Mucosa of descending colon (tissue), 3 donors: ENCODE measurements at places on chromosomes 11 and 22. TPM values are rescaled to one million over a fixed set of nuclear protein-coding genes. Genes with fewer than 3 reads are reported as not detected.

DNA sequence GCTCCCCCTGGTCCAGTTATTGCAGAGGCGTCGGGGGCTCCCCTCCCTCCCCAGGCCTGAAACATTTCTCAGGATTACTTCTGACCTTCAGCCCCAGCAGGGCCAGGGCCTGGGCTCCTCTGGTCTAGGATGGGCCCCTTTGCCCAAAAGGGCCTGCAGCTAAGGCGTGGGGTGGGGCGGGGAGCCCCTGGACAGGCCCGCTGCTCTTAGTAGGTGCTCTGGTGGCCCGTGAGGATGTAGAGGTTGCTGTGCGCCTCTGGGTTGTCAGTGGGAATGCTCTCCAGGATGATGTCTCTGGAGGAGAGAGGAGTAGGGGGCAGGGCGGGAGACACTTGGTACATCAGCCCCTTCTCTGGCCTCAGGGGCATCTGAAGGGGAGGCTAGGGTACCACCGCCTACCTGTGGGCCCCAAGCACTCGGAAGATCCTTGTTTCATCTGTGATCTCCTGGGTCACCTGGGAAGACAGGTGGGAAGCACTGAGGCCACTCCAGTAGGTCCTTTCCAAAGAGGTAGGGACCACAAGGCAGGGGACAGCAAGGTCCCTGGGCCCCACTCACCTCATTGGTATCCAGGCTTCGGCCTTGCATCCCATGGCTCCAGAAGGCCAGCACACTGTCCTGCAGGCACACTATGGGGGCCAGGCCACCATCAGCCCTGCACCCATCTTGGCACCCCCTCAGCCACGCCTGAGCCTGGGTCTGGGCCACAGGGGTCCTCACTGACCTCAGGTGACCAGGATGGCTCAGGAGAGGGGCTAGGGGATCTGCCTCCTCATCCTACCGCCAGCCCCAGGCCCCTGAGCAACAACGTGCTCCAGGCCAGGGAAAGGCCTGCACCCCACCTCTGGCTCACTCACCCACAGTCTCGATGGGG lies 11.2 kb upstream of the SF1 start:
- no peak for DNase-seq

DNA sequence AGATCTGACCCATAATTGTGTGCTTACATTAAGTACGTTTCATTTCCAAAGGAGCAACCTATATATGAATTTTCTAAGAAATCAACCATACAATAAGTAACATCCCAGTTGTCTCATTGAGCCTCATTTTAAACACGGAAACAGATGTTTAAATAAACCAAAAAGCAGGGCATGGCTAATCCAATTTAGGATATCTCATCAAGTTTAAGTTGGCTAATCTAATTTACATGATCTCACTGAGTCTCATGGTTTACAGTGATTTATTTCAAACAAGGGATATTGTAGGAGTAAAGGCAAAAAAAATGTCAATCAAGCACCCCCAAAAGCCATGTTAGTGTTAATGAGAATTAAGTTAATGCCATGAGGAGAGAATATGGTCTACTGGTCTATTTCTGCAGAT lies 499.8 kb upstream of the CCDC90B start:
- DNase-seq: no peak

DNA sequence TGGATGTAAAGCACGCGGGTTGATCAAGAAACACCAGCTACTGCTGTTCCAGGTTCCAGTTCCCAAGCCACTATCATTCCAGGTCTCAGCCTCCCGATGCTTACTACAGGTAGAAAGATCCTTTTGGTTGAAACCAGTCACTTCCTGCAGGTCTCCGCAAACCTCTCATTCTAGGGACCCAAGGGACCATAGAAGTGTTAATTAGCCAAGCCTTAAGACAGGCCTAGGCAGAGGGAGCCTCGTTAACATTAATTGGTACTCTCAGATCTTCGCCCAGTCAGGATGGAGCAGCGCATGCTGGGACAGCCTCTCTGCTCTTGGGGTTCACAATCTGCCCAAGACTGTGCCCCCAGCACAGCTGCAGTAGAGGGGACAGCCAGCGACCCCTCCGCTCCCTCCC lies 11.2 kb upstream of the OAF start:
- no peak for DNase-seq

GRCh38 chr11:99814738-99815137 lies 794.0 kb downstream of the CNTN5 start:
- no peak for DNase-seq

ADAMTS15 gene
- total RNA-seq: 1.8 TPM

POU2AF1 gene
- total RNA-seq: 2.8 TPM

- no peak for DNase-seq
Measured at GRCh38 chr11:19844806-19845205, 132.2 kb downstream of the NAV2 start.

DNA sequence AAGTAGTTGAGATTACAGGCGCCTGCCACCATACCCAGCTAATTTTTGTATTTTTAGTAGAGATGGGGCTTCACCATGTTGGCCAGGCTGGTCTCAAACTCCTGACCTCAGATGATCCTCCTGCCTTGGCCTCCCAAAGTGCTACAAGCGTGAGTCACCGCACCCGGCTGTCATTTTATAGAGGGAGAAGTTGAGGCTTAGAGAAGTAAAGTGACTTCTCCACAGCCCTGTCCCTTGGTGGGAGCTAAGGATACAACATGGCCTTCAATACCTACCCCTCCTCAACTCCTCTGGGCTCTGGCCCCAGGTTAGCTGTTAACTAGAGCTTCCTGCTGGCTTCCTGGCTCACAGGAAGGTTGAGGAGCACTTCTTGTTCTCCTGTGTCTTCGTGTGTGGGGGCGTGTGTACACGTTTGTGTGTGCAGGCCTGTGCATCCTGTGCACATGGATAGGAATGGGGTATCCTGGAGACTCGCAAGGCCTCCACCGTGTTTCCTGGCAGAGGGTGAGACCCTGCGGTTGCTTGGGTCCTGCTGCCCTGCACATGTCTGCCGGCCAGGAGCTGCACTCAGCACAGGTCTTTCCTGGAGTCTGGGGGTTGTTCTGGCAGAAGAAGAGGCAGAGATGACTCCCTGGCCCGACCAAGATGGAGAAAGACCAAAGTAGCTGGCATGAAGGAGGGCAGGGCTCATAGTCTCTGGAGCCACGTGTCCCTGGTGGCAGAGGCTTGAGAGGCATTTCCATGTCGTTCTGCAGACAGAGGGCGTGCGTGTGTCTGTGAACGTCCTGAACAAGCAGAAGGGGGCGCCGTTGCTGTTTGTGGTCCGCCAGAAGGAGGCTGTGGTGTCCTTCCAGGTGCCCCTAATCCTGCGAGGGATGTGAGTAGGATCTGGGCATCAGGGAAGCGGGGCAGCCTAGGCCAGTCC lies 2.4 kb downstream of the SIDT2 start:
- peak; percentile 84 for DNase-seq

DNA sequence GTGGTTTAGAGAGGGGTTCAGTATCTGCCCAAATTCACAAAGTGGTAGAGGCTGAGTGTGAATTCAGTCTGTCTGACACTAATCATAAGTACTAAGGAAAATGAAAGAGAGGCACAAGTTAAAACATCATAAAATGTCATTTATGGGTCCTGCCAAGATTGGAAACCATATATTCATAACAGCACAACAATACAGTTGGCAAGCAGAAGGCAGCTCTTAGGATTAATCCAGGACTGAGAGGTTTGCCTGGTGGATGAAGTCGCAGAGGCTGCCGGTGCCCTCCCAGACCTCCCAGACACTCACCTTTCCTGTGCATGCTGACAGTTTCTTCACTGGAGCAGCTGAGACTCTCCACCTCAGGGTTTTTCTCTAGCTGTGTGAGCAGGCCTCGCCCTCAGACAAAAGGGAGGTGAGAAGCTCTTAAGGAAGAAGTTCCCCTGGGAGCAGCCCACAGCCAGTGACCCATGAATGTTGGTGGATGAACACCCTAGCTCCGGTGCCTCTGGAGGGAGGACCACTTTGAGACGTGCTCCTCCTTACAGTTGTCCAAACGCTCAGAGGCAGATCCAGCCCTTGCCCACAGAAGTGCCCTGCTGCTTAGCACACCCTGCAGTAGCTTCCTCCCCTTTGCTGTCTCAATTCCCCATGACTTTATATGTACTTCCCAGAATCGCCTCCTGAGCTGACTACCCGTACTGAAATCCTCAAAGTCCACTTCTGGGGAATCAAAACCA lies 43.7 kb downstream of the MAML2 start:
- peak; percentile 52 for DNase-seq

DNA sequence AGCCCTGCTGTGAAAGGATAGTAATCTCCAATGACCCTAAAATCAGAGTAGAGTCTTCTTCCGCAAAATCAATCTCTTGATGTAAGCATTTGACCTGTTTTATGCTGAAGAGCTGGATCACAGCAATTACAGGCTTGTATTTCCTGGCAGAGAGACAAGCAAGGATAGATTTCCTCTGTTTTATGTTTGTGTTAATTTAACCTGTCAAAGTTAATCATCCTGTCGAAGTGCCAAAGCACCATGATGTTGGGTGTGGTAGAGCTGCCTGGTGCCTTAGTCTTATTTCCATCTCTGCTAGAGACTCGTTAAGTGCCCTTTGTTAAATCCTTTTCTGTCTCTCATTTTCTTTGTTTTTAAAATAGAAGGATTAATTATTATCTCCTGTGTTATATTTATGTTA lies 248.1 kb downstream of the CNTN5 start:
- DNase-seq: peak; percentile 1

GRCh38 chr11:128689591-128689947 lies 4.3 kb upstream of the FLI1 start:
- DNase-seq: no peak

DNA sequence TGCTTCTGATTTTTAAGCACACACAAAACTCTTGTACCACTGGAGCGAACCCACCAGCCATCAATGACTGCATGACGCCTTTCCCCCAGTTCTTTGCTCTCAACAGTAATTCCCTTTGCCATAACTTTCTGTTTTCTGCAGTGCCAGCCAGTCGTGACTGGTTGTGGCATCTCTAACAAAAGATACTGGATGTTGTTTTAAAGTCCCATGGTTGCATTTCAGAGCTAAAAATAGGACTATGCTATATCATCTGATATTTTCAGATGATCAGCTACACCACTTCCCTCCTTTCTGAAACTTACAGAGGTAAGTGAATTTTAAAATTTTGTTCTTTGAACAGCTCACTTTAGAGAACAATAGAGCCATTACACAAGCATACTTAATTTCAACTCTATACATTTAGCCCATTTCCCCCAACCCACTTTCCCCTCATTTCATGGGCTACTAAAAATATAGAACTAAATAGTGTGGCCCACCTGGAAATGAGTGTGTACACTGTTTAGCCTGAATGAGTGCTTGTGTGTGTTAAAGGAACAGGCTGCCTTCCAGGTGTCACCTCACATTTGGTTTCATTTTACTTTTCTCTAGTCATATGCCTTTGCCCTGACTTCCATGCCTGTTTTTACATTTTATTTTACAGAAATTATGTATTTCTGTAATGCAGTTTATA lies 136.9 kb upstream of the ZC3H12C start:
- DNase-seq: no peak

- no peak for DNase-seq
Measured at GRCh38 chr11:37804666-37805065, 1206.6 kb upstream of the RAG2 start.

SERPIND1 gene
- total RNA-seq: not detected

HBG1 gene
- total RNA-seq: not detected

GRCh38 chr22:36351921-36352802 lies 35.6 kb downstream of the MYH9 start:
- no peak for DNase-seq

DDX25 gene
- total RNA-seq: not detected

DNA sequence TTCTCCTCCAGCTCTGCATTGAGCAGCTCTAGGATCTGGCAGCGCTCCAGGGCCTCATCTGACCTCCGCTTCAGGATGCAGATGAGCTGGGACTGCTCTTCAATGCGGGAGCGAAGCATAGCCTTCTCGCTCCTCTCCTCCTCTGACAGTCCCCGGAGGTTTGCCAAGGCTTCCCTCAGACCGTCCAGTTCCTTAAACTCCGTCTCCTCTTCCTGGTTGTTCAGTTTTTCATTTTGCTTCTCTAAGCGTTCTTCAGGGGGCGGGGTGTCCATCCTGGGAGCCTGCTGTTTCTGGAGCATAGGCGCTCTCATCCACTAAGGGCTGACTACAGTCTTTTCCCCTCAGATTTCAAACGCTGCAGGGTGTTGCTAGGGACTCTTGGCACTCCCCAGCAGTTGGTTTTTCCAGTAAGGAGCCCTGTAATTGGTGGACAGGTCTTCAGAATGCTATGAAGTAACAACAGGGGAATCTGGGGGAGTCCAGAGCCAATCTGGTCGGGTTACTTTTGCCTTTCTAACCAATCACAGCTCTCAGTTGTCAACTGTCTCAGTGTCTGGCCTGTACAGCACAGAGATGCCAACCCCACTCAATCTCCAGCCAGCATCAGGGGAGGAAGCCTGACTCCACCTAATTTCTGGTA lies at the start of gene CCDC89:
Gene CCDC89 (minus strand): TSS at position 376 of the 640 bp plus-strand sequence. CDS start 65 bp downstream, at position 311.
- DNase-seq: peak; percentile 66

GRCh38 chr11:119229288-119229672 lies 23.1 kb downstream of the CBL start:
- no peak for DNase-seq

DNA sequence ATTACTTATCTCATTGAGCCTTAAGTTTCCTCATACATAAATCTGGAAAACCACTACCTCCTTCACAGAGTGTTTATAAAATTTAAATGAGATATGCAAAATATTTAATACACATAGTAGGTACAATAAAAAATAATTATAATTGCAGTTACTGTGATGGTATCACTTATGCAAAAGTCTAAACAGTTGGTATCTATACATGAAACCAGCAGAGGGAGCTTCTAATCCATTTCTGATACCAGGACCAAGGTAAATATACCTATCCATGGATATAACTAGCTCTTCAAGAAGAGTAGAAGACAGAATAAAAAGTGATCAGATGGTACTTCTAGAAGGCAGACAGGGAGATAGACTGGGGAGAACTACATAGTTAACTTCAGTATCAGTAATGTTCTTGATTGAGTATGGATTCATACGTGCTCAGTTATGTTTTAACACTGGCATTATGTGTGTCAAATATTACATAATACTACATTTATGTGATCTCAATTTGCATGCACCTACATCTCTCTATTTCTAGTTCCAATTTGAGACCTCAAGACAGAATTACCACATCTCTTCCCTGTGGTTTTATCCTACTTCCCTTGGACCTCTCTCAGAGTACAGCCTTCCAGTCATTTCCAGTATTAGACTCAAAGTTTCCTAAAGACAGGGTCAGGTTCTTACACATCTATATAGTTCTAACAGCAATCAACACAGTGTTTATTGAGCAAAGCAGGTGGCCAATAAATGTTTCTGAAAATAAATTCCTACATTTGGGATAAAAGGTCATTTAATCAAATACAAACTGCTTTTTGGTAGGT lies 13.7 kb upstream of the TSG101 start:
- DNase-seq: no peak

DNA sequence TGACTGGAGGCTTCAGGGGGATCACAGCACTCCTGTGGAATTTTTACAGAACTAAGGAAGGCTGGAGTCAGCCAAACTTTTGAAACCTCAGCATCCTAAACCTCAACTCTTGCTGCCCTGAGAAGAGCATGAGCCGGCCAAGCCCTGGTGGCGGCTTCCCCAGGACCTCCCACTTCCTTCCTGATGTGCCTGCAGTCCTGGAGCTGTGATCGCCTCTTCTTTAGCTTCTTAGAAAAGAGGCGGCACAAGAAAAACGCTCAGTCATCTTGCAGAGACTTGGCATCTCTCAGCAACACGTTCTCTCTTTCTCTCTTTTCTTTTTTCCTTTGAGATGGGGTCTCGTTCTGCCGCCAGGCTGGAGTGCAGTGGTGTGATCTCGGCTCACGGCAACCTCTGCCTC lies 40.4 kb upstream of the AMPD3 start:
- DNase-seq: no peak
